ENCODE measurements at places on chromosomes 7 and 10. TPM values are rescaled to one million over a fixed set of nuclear protein-coding genes. Genes with fewer than 3 reads are reported as not detected.

Gene CD36
- 0.58 TPM for total RNA-seq

Gene CTAGE8
- total RNA-seq, result 0.49 TPM

Gene POP7
- total RNA-seq, result 47.4 TPM

Gene CLRN3
- not detected for total RNA-seq

Gene FGF8
- 0.39 TPM for total RNA-seq

Gene CYP3A4
- total RNA-seq, result not detected

Gene PLA2G12B
- total RNA-seq, result not detected

Gene ABLIM1
- total RNA-seq, result 128 TPM

Gene NPSR1
- not detected for total RNA-seq

Gene TMEM196
- not detected for total RNA-seq

Gene FOXP2
- 3.3 TPM for total RNA-seq

Gene GIMAP5
- total RNA-seq, result 0.85 TPM

Gene OR2A1
- total RNA-seq, result not detected

Gene CRYGN
- total RNA-seq, result not detected

Gene CPN1
- total RNA-seq, result not detected

Gene TMEM184A
- total RNA-seq, result not detected

Gene PLXNA4
- 20.4 TPM for total RNA-seq

Gene GHRHR
- not detected for total RNA-seq

Gene KIAA1549
- 12.4 TPM for total RNA-seq

Gene CLCN1
- total RNA-seq, result not detected

Gene TACC2
- 46.2 TPM for total RNA-seq

Gene CALD1
- total RNA-seq, result 313 TPM

Gene RBP3
- total RNA-seq, result not detected

Gene OR2A42
- total RNA-seq, result not detected

Gene ZNF239
- total RNA-seq, result 0.51 TPM

Gene AGR2
- not detected for total RNA-seq

Gene LSM5
- 63.3 TPM for total RNA-seq

Gene MYO3A
- total RNA-seq, result not detected

Gene GIMAP8
- 67.5 TPM for total RNA-seq

Gene H2BK1
- not detected for total RNA-seq

Gene CYP2W1
- not detected for total RNA-seq

Gene NXPH1
- total RNA-seq, result not detected

Gene GOLGA7B
- total RNA-seq, result not detected

Gene CAV1
- 1,483 TPM for total RNA-seq

Gene DOCK1
- 78.7 TPM for total RNA-seq

Gene SLC4A2
- 187 TPM for total RNA-seq

Measured in endothelial cell of umbilical vein (primary cell).